ENCODE measurements at places on chromosomes 3 and 15. TPM values are rescaled to one million over a fixed set of nuclear protein-coding genes. Genes with fewer than 3 reads are reported as not detected.

- peak overlapping the region; percentile 12 for H3K27ac ChIP-seq
- no peaks in the 10 kb centered on the region for H3K27me3 ChIP-seq
- DNase-seq, result no peak
Observed at GRCh38 chr3:12946251-12946648, 104.9 kb upstream of the RPL32 start.

- no peaks in the 10 kb centered on the region for H3K36me3 ChIP-seq
- peaks cover 3% of the 10 kb centered on the region for H3K27me3 ChIP-seq
- no peak overlapping the region for H3K27ac ChIP-seq
Observed at GRCh38 chr3:160637086-160637485, 39.9 kb upstream of the ARL14 start.

DNA sequence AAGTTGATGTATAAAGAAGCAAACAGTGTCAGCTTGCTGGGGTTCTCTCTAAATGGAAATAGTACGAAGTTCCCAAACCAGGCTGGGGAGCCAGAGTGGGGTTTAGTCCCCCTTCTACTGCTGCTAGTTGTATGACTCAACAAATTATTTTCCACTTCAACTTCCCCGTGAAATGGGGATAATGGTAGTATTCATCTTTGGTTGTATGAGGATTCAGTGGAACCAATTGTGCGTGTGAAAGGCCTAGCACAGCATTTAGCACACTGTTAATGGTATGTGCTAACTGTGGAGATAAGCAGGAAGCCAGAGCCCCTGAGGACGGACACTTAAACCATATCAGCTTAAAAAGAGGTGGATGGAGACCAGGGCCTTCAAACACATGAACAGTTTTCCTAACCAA lies 4.2 kb downstream of the SORD start:
- no peak overlapping the region for H3K4me3 ChIP-seq
- peaks cover 25% of the 10 kb centered on the region for H3K4me1 ChIP-seq
- H3K27me3 ChIP-seq, result no peaks in the 10 kb centered on the region
- no peak for DNase-seq
- peaks cover 6% of the 10 kb centered on the region for H3K36me3 ChIP-seq

DNA sequence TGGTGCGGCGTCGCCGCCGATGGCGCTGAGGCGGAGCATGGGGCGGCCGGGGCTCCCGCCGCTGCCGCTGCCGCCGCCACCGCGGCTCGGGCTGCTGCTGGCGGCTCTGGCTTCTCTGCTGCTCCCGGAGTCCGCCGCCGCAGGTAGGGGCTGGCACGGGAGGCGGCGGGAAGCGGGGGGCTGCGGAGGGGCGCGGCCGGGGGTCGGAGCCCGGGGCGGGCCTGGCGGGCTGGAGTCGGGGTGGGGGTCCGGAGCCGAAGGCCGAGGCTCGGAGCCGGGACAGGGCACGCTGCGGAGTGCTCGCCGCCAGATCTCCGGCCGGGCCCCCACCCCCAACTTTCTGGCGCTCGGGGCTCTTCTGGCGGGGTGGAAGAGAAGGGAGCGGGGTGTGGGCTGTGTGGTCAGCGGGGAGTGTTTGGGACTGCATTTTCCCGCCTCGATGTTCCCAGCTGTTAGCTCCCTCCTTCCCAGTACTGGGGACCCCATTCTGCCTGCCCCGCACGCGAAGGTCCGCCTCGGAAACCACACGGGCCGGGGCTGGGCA lies 299 bp downstream of the TYRO3 start:
- peaks cover 22% of the 10 kb centered on the region for H3K4me1 ChIP-seq
- no peak for DNase-seq
- H3K27me3 ChIP-seq, result peaks cover 27% of the 10 kb centered on the region
- H3K27ac ChIP-seq, result peak overlapping the region; percentile 79

- no peaks in the 10 kb centered on the region for H3K27me3 ChIP-seq
- H3K4me3 ChIP-seq, result no peak overlapping the region
- DNase-seq, result no peak
Observed at GRCh38 chr15:30939161-30939560, 35.4 kb downstream of the FAN1 start.

GRCh38 chr3:12803371-12803770 lies 6.9 kb downstream of the CAND2 start:
- no peak for DNase-seq
- no peak overlapping the region for H3K27ac ChIP-seq
- no peak overlapping the region for H3K4me3 ChIP-seq
- peaks cover 5% of the 10 kb centered on the region for H3K36me3 ChIP-seq

GRCh38 chr15:60936186-60936585 lies 292.9 kb downstream of the RORA start:
- H3K27ac ChIP-seq, result no peak overlapping the region
- no peak overlapping the region for H3K4me3 ChIP-seq
- H3K36me3 ChIP-seq, result no peaks in the 10 kb centered on the region
- peaks cover 8% of the 10 kb centered on the region for H3K27me3 ChIP-seq

DNA sequence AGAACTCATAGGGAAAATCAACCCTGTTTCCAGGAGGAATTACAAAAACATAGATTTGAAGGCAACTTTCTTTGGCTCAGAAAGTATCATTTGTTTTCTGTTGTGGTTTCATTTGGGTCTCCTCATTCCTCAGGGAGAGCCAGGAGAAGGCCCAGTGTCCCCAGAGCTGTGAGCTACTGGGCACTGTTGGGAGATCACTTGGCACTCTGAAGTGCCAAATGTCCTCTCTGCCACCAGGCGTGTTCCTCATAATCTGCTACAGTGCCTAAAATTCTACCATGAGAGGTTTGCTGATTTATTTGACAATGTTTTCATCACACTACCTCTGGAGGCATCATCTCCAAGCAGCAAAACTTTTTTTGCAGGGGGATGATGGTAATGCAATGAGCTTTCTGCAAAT lies 17.4 kb upstream of the TNFAIP8L3 start:
- no peaks in the 10 kb centered on the region for H3K4me1 ChIP-seq
- no peak for DNase-seq
- no peaks in the 10 kb centered on the region for H3K36me3 ChIP-seq
- peaks cover 9% of the 10 kb centered on the region for H3K27me3 ChIP-seq
- H3K4me3 ChIP-seq, result no peak overlapping the region

- H3K4me1 ChIP-seq, result peaks cover 2% of the 10 kb centered on the region
- no peaks in the 10 kb centered on the region for H3K27me3 ChIP-seq
- no peak overlapping the region for H3K27ac ChIP-seq
- H3K4me3 ChIP-seq, result no peak overlapping the region
Observed at GRCh38 chr3:143240886-143241285, 121.3 kb downstream of the CHST2 start.

DNA sequence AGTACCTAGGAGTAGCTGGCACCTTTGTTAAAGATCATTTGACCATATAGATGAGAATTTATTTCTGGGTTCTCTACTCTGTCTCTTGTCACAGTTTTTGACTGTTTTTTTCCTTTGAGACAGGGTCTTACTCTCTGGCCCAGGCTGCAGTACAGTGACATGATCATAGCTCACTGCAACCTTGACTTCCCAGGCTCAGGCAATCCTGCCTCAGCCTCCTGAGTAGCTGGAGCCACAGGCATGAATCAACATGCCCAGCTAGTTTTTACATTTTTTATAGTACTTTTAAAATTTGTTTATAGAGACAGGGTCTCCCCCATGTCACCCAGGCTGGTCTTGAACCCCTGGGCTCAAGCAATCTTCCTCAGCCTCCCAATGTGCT lies 45.0 kb downstream of the BCL2L10 start:
- H3K27me3 ChIP-seq, result no peaks in the 10 kb centered on the region
- no peak overlapping the region for H3K4me3 ChIP-seq
- peak overlapping the region; percentile 29 for H3K27ac ChIP-seq
- peaks cover 5% of the 10 kb centered on the region for H3K36me3 ChIP-seq

GRCh38 chr15:53759411-53759931 lies at the start of gene WDR72:
Gene WDR72 (minus strand): TSS chr15:53759663. CDS start chr15:53733149, 26,514 bp downstream.
- peak within 1 kb of the TSS; percentile 63 for H3K27ac ChIP-seq
- peaks cover 39% of the 10 kb centered on the region for H3K27me3 ChIP-seq
- H3K36me3 ChIP-seq, result no peaks in the 10 kb centered on the region
- DNase-seq, result no peak
- peak within 1 kb of the TSS; percentile 11 for H3K4me3 ChIP-seq
- H3K4me1 ChIP-seq, result peaks cover 3% of the 10 kb centered on the region

DNA sequence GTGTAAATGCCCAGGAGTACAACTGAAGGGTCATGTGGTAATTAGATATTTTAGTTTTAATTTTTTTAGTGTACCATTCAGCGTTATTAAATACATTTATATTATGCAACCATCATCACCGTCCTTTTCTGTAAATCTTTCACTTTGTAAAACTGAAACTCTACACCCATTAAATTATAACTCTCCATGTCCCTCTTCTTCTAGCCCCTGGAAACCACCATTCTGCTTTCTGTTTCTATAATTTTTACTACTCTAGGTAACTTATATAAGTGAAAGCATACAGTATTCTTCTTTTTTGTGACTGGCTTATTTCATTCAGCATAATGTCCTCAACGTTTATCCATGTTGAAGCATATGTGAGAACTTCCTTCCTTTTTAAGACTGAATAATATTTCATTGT lies 48.1 kb downstream of the STXBP5L start:
- H3K27me3 ChIP-seq, result no peaks in the 10 kb centered on the region
- DNase-seq, result no peak
- H3K27ac ChIP-seq, result no peak overlapping the region
- H3K4me3 ChIP-seq, result no peak overlapping the region
- H3K4me1 ChIP-seq, result no peaks in the 10 kb centered on the region

GRCh38 chr15:96327155-96327741 lies 3.3 kb upstream of the NR2F2 start:
- H3K4me1 ChIP-seq, result peaks cover 29% of the 10 kb centered on the region
- no peak for DNase-seq
- H3K4me3 ChIP-seq, result no peak overlapping the region
- peaks cover 14% of the 10 kb centered on the region for H3K36me3 ChIP-seq
- H3K27ac ChIP-seq, result no peak overlapping the region
- peaks cover 69% of the 10 kb centered on the region for H3K27me3 ChIP-seq

GRCh38 chr3:72748659-72749058 lies 99.6 kb downstream of the SHQ1 start:
- DNase-seq, result no peak
- H3K4me1 ChIP-seq, result peaks cover 39% of the 10 kb centered on the region
- H3K36me3 ChIP-seq, result peaks cover 7% of the 10 kb centered on the region
- peak overlapping the region; percentile 35 for H3K27ac ChIP-seq
- H3K27me3 ChIP-seq, result no peaks in the 10 kb centered on the region

- H3K4me3 ChIP-seq, result no peak overlapping the region
- no peaks in the 10 kb centered on the region for H3K27me3 ChIP-seq
- H3K36me3 ChIP-seq, result no peaks in the 10 kb centered on the region
- no peak overlapping the region for H3K27ac ChIP-seq
Observed at GRCh38 chr3:117793622-117794265, 1084.2 kb downstream of the TUSC7 start.

- DNase-seq, result no peak
- H3K4me3 ChIP-seq, result no peak overlapping the region
- H3K27ac ChIP-seq, result peak overlapping the region; percentile 3
- H3K27me3 ChIP-seq, result no peaks in the 10 kb centered on the region
Observed at GRCh38 chr3:128277378-128278069, 124.2 kb downstream of the EEFSEC start.

BHLHE40 gene
- 5.1 TPM for total RNA-seq

ZNF80 gene
- 1.7 TPM for total RNA-seq

SLC30A4 gene
- total RNA-seq, result 6.7 TPM

TEX55 gene
- not detected for total RNA-seq

TMF1 gene
- 38.5 TPM for total RNA-seq
